ENCODE measurements at places on chromosomes 6 and 20.

GRCh38 chr20:16666272-16666671 lies 63.6 kb upstream of the SNRPB2 start:
- no peak for DNase-seq

- DNase-seq = no peak
Observed at GRCh38 chr20:26135325-26136110, 438.9 kb upstream of the ZNF337 start.

DNA sequence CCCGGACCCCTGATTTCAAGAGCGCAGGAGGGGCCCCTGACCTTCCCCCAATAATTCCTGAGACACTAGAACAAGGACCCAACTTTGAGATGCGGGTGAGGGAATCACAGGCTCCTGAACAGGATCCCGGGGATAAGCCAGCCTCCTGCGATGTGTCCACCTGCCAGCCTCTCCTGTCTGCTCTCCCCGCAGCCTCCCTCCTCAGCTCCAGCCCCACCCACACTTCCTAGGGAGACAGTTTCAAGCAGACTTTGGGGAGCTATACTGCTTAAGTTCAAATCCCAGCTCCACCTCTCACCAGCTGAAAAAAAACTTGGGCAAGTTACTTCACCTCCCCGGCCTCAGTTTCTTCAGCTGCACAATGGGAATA lies 50.8 kb downstream of the GRM4 start:
- no peak for DNase-seq

- DNase-seq = no peak
Observed at GRCh38 chr6:101125380-101125971, 244.3 kb upstream of the ASCC3 start.

- DNase-seq = no peak
Observed at GRCh38 chr6:156840606-156841005, 63.4 kb downstream of the ARID1B start.

DNA sequence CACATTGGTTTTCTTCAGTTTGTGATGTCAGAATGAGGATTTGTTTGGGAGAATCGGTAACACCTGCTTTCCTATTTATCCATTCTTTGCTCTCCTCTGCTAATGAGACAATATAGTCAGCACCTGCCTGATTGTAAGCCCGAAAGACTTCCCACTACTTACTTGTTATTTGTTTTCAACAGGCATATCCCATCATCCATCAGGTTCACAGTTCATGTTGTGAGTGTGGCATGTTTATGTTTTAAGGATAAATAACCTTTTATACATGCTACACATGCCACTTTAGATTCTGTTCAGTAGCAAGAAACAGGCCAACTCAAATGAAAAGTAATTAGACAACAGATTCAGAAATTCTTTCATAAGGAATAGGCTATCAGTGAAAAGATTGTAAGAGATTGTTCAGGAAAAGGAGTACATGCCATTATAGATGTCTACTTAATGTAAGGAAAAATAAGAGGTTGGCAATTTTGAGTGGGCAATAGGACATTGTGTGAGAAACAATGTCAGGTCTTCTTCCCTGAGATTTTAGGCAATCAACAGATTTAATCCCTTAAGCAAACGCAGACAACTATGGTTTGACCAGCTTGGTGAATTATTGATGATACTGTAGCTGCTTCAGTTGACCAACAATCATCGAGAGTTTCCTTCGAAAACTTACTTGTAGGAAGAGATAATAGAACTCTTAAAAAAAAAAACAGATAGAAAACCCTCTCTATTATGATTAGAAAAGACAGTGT lies 7.9 kb upstream of the GPRC6A start:
- no peak for DNase-seq

GRCh38 chr6:47152666-47153403 lies 110.7 kb upstream of the ADGRF1 start:
- DNase-seq = no peak

DNA sequence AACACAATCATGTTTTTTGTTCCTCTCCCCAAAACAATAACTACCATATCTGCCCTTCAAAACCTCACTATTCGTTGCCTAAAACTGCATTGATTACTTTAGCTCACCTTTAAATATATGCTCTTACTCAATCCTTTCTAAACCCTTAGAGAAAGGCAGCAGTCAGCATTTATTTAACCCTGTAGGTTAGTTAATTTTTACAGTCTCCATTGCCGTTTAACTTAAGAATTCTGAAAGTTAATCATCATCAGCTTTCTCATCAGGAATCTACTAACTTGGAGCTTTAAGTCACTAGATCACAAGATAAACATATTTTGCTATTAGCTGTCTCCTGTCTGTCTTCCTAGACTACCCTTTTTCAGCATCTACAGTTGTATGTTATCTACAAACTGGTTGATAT lies 991.9 kb downstream of the EPHA7 start:
- no peak for DNase-seq

- DNase-seq = no peak
Observed at GRCh38 chr20:12928755-12929401, 79.9 kb upstream of the SPTLC3 start.
